CD4-positive, alpha-beta T cell (primary cell): ENCODE measurements at places on chromosomes 5 and 9. TPM values are rescaled to one million over a fixed set of nuclear protein-coding genes. Genes with fewer than 3 reads are reported as not detected.

CACNA1B gene
- total RNA-seq, result not detected

C9orf50 gene
- not detected for total RNA-seq

PRRC1 gene
- total RNA-seq, result 32.0 TPM

CBY3 gene
- 0.64 TPM for total RNA-seq

SLC36A2 gene
- total RNA-seq, result not detected

IFNA21 gene
- total RNA-seq, result not detected

OGN gene
- total RNA-seq, result not detected

TEX48 gene
- total RNA-seq, result not detected

OR1Q1 gene
- total RNA-seq, result not detected

IL13 gene
- total RNA-seq, result not detected

DNA sequence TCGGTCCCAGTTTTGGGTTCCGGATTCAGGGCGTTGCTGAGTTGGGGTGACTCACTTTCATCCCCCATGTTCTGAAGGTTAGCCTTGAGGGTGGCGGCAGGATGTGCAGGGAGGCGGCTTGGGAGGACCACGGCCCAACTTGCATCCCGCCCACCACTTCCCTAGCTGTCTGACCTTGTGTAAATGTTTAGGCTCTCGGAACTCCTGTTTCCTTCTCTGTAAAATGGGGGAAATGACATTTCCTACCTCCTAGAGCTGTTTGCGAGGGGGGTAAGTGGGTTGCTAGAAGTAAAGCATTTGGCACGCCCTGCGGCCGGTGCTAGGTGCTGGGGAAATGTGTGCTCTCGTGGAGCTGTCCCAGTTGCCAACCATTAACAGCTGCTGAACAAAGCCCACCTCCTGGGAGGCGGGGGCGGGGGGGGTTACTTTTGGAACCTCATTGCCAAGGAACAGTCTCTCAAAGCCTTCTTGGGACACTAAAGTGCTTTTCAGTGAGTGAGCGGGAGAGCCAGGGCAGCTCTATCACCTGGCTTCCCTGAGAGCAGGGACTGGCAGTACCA lies 27.5 kb downstream of the PTGES2 start:
- no peak overlapping the region for H3K27ac ChIP-seq
- DNase-seq, result no peak
- H3K36me3 ChIP-seq, result peaks cover 60% of the 10 kb centered on the region
- H3K4me3 ChIP-seq, result no peak overlapping the region

DNA sequence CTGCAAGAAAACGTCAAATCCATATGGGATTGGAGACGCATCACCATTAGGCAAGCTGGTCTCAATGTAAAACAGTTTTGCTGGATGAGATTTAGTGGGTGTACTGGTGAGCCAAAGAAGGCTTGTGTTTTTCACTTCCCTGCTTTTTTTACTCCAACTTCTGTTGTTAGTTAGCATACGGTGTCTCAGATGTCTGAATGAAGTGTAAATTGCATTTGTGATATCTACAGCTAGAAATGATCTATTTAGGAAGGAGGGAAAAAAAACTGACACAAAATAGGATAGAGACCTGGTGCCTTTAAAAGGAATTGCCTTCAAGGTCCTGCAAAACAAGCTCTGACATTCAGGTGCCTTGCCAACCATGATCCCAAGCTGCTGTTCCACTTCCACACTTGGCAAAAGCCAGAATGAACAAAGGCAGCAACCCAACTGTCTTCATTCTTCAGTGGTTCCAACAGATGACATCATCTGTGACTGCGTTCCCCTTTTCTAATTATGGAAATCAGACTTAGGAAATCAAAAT lies 104.2 kb upstream of the RAI14 start:
- no peaks in the 10 kb centered on the region for H3K4me1 ChIP-seq
- H3K27me3 ChIP-seq, result no peaks in the 10 kb centered on the region
- no peak overlapping the region for H3K4me3 ChIP-seq
- H3K36me3 ChIP-seq, result no peaks in the 10 kb centered on the region
- DNase-seq, result no peak

DNA sequence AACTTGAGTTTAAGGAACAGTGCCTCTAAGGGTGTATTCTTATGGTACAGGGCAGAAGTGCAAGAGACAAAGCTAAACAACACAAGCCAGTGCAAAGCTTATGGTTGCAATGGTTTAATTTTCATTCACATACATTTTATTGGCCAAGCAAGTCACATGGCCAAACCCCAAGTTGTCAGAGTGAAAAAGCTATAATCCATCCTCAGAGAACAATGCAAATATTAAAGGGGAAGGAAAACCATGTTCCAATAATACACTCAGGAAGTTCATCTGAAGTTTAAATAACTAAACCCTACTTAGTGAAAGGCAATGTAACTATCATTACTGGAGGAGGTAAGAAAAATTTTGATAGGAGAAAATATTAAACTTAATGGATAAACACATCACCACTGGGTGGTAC lies 26.6 kb upstream of the TLR4 start:
- H3K36me3 ChIP-seq, result no peaks in the 10 kb centered on the region
- H3K4me1 ChIP-seq, result no peaks in the 10 kb centered on the region
- no peak overlapping the region for H3K4me3 ChIP-seq
- H3K27me3 ChIP-seq, result no peaks in the 10 kb centered on the region

DNA sequence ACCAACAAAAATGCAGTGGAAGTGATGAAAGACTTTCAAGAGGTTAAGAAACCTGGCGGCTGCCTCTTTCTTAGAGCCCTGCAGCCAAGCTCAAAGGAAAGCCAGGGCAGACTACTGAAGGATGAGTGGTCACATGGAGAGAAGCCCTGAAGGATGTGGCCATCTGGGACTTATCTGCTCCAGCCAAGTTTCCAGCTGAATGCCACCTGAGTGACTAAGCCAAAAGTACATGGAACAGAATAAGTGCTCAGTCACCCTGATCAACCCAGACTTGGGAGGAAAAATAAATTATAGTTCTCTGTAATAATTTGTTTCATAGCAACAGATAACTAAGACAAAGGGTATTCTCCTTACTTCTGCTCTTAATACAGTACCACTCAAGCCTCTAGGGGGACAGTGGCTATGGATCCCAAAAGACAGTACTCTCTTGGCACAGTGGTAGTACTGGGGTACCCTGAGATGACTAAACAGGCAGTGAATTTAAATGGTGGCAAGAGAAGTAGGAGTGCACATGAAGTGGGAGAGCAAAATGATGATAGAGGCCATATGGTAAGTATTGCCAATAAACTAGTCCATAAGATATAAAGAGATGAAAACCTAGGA lies 182.3 kb downstream of the ELAVL2 start:
- no peaks in the 10 kb centered on the region for H3K4me1 ChIP-seq
- H3K27ac ChIP-seq, result no peak overlapping the region
- no peaks in the 10 kb centered on the region for H3K36me3 ChIP-seq
- H3K4me3 ChIP-seq, result no peak overlapping the region

DNA sequence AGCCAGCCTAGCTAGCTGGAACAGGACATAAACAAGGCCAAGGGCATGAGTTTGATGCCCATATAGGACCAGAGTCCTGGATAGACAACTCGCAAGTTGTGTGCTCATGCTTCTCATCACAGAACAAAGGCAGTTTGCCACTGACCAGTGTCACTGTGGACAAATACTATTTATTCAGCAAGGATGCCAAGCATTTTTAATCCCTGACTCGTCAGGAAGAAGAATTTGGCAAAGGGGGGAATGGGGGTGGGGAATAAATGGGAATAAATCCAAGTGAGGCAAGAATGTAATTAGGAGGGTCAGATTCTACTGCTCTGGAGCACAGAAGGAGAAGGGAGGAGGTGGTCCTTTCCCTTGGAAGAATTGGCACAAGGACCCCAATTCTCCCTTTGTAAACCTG lies 46.8 kb upstream of the ANKRD55 start:
- H3K4me3 ChIP-seq, result no peak overlapping the region
- no peaks in the 10 kb centered on the region for H3K4me1 ChIP-seq
- H3K27ac ChIP-seq, result no peak overlapping the region
- H3K27me3 ChIP-seq, result no peaks in the 10 kb centered on the region
- DNase-seq, result no peak

- H3K36me3 ChIP-seq, result no peaks in the 10 kb centered on the region
- H3K4me3 ChIP-seq, result no peak overlapping the region
- peaks cover 28% of the 10 kb centered on the region for H3K4me1 ChIP-seq
- H3K27ac ChIP-seq, result no peak overlapping the region
- H3K27me3 ChIP-seq, result peaks cover 39% of the 10 kb centered on the region
- no peak for DNase-seq
Observed at GRCh38 chr5:965604-966344, 42.8 kb upstream of the NKD2 start.

GRCh38 chr5:103962023-103962422 lies 399.4 kb upstream of the NUDT12 start:
- H3K4me3 ChIP-seq, result no peak overlapping the region
- no peaks in the 10 kb centered on the region for H3K36me3 ChIP-seq
- H3K27me3 ChIP-seq, result no peaks in the 10 kb centered on the region
- no peak overlapping the region for H3K27ac ChIP-seq

GRCh38 chr9:8628791-8629190 lies 829.2 kb upstream of the DMAC1 start:
- no peaks in the 10 kb centered on the region for H3K27me3 ChIP-seq
- H3K27ac ChIP-seq, result no peak overlapping the region
- H3K4me3 ChIP-seq, result no peak overlapping the region
- no peaks in the 10 kb centered on the region for H3K36me3 ChIP-seq
- no peak for DNase-seq
- no peaks in the 10 kb centered on the region for H3K4me1 ChIP-seq

- peaks cover 11% of the 10 kb centered on the region for H3K4me1 ChIP-seq
- no peak overlapping the region for H3K27ac ChIP-seq
- no peaks in the 10 kb centered on the region for H3K27me3 ChIP-seq
- no peak overlapping the region for H3K4me3 ChIP-seq
- peaks cover 6% of the 10 kb centered on the region for H3K36me3 ChIP-seq
- DNase-seq, result no peak
Observed at GRCh38 chr5:32144378-32145207, 29.5 kb downstream of the GOLPH3 start.

- no peak overlapping the region for H3K4me3 ChIP-seq
- no peaks in the 10 kb centered on the region for H3K4me1 ChIP-seq
- H3K27ac ChIP-seq, result no peak overlapping the region
- H3K36me3 ChIP-seq, result no peaks in the 10 kb centered on the region
Observed at GRCh38 chr5:72786676-72787075, 29.8 kb upstream of the TNPO1 start.

GRCh38 chr9:10050016-10050415 lies 562.8 kb downstream of the PTPRD start:
- no peaks in the 10 kb centered on the region for H3K4me1 ChIP-seq
- H3K4me3 ChIP-seq, result no peak overlapping the region
- H3K27me3 ChIP-seq, result no peaks in the 10 kb centered on the region
- no peak for DNase-seq

GRCh38 chr9:976943-977837 lies 735 bp downstream of the DMRT3 start:
- DNase-seq, result no peak
- no peaks in the 10 kb centered on the region for H3K36me3 ChIP-seq
- H3K4me3 ChIP-seq, result no peak overlapping the region

GRCh38 chr9:27202056-27202455 lies 93.0 kb downstream of the TEK start:
- no peak overlapping the region for H3K27ac ChIP-seq
- H3K36me3 ChIP-seq, result no peaks in the 10 kb centered on the region
- no peaks in the 10 kb centered on the region for H3K27me3 ChIP-seq
- no peak for DNase-seq
- H3K4me1 ChIP-seq, result no peaks in the 10 kb centered on the region

GRCh38 chr9:86069206-86069869 lies 30.0 kb downstream of the GOLM1 start:
- H3K4me3 ChIP-seq, result no peak overlapping the region
- H3K27ac ChIP-seq, result no peak overlapping the region
- no peaks in the 10 kb centered on the region for H3K4me1 ChIP-seq
- no peaks in the 10 kb centered on the region for H3K36me3 ChIP-seq
- no peak for DNase-seq
